Left lobe of liver (tissue), 2 donors: ENCODE measurements at places on chromosomes 7 and 10.
A peak's percentile ranks its signal among the peaks of the same experiment; 100 is the strongest.

DNA sequence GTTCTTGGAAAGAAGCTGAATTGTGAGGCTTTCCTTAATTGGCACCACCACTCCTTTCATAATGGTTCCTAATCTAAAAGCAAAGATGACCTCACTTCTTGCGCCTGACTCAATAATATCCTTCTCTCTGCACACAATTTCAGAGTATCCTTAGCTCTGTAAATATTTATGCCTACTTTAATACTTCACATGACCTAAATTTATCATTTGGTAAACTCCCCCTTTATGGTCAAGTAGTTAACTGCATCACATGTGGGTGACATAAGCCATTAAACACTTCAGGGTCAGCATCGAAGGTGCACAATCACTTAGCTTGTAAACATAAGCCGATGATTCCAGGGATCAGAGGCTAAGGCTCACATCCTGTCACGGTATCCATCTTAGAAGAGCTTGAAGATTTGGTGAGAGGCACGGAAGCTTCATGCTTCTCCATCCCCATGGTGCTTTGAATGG lies 7.3 kb upstream of the RHOBTB1 start:
- DNase-seq = no peak

DNA sequence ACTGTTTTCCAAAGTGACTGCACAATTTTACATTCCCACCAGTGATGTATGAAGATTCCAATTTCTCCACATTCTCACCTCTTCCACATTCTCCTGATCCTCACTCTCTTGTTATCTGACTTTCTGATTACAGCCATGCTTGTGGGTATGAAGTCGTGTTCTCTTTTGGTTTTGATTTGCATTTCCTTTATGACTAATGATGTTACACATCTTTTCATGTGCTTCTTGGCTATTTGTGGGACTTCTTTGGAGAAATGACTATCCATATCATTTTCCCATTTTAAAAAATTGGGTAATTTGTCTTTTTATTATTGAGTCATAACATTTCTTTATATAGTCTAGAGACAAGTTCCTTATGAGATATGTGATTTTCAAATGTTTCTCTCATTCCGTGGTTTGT lies 10.5 kb upstream of the GIMAP8 start:
- no peak for DNase-seq

GRCh38 chr10:31526681-31527080 lies 207.7 kb downstream of the ZEB1 start:
- DNase-seq = no peak

GRCh38 chr7:133572087-133572486 lies 319.2 kb downstream of the EXOC4 start:
- no peak for DNase-seq

DNA sequence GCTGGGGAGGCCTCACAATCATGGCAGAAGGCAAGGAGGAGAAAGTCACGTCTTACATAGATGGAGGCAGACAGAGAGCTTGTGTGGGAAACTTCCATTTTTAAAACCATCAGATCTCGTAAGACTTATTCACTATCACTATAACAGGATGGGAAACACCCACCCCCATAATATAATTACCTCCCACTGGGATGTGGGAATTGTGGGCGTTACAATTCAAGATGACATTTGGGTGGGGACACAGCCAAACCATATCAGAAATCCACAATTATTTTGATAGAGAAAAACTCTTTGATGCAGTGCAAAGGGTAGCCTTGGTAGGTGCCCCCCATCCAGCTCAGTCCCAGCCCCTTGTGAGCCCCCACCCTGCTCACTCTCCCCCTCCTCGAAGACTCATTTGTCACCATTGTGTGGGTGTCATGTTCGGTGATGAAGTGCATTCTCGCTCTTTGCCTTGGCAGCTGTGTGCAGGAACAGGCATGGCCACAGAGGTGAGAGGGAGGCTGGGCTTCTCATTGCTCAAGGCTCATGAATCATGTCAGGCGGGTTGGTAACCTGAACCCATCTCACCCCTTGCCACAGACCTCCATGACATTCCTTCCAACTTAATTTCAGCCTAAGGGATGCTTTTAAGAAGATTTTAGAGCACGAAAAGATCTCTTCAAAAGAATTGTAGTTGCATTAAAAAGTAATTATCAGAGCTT lies 75.9 kb downstream of the BUB3 start:
- no peak for DNase-seq

DNA sequence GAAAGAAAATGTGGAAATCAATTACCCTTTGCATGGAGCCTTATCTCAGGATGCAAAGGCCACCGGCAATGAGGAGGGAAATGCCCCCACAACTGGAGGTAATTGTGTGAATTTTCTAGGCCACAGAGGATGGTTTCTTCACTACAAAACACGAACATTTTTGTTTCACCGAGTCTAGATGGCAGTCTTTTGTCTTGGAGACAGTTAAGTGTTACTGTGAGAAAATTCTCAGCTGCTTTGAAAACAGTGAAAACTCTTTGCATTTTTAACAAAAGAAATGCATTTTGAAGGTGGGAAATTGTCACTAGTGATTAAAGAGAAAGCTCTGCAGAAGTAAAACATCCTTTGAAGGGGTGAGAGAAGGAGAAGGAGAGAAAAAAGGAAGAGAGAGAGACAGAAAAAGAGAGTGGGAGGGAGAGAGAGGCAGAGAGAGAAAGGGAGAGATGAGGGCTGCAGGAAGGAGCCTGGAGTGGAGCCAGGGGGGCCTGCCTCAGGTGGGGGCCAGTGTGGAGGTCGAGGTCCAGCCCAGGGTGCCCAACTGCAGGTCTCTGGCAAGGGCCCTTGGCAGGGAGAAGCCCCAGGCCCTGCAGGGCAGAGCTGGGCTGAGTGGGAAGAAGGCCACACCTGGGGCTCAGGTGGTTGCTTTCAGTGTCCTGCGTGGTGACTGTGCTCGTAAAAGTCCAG lies 261.4 kb downstream of the ADARB2 start:
- DNase-seq = no peak

GRCh38 chr10:60203993-60204618 lies 185.6 kb downstream of the ANK3 start:
- DNase-seq = no peak

- DNase-seq = no peak
Measured at GRCh38 chr7:76049295-76049694, 1.4 kb downstream of the MDH2 start.

DNA sequence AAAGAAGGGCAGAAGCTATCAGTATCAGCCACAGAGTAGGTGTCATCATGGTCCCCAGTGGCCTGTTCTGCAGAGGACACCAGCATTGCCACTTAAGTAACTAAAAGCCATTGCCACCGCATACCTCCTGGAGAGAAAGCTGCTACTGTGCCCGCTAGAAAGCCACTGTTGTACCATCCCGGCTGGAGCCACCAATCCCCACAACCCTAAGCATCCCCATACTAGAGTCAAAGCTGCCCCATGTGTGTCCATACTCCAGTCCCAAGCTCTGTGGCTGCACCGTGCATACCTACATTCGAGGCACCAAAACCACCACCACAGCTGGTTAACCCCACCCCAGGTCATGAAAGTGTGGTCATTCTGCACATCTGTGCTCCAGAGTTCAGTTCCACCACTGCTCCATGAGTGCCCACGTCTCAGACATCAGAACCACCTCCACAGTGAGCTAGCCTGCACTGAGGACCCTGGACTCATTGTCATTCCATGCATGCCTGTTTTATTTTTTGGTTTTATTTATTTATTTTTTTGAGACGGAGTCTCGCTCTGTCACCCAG lies 9.5 kb upstream of the SEPTIN14 start:
- no peak for DNase-seq

- DNase-seq = no peak
Measured at GRCh38 chr10:71829171-71829570, 21.9 kb downstream of the PSAP start.

GRCh38 chr10:61900829-61901792 lies at the start of gene ARID5B:
ARID5B (plus strand) TSS chr10:61901699; CDS start chr10:61901710, 11 bp downstream.
- DNase-seq = peak; percentile 66

GRCh38 chr7:106561151-106561550 lies 99.8 kb downstream of the CCDC71L start:
- no peak for DNase-seq

DNA sequence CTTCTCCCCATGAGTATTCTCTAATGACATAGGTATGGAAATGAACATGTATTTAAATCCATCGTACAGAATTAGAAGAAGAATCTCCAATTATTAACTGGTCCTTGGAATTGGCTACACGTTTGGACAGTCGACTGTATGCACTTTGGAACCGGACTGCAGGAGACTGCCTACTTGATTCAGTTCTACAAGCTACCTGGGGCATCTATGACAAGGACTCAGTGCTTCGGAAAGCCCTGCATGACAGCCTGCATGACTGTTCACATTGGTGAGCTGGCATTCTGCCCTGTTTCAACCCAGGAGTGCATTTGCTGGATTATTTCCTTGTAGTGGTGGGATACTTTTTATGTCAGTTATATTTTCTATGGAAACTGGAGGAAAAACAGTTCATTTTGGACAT lies 32.2 kb downstream of the ZRANB1 start:
- DNase-seq = no peak

DNA sequence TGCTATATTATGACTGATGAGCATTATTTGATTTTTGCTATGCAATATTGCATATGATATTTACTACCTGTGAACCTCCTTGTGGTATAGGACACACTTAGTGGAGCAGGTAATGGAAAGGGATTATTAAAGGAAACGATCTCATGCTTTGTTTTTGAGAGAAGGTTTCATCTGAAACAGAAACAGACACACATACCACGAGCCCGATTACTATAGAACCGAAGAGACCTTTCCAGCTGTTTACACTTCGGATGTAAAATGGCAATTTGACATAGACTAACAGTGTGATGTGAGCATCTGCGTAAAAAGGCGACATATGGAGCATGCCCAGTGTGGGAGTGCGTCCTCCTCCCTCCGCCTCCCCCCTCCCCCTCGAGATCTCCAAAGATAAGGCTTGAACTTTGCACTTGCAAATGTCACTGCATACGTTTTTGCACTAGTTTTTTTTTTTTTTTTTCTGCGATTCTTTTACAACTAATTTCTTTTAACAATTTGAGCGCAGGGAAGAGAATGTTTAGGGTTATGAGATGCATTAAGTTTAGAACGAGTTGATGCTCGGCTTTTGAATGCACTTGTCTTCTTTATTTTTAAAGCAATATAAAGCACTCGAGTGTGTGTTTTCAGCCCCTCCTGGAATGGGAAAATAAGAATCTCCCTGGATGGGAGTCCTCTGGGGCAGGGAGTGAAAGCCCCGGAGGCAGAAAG lies 251.0 kb downstream of the NSUN6 start:
- peak; percentile 66 for DNase-seq

GRCh38 chr7:131753620-131754222 lies 197.3 kb upstream of the PODXL start:
- no peak for DNase-seq

- DNase-seq = no peak
Measured at GRCh38 chr7:2120841-2121830, 111.6 kb downstream of the MAD1L1 start.

GRCh38 chr7:150375662-150376521 lies 3.2 kb upstream of the ZNF775 start:
- no peak for DNase-seq

DNA sequence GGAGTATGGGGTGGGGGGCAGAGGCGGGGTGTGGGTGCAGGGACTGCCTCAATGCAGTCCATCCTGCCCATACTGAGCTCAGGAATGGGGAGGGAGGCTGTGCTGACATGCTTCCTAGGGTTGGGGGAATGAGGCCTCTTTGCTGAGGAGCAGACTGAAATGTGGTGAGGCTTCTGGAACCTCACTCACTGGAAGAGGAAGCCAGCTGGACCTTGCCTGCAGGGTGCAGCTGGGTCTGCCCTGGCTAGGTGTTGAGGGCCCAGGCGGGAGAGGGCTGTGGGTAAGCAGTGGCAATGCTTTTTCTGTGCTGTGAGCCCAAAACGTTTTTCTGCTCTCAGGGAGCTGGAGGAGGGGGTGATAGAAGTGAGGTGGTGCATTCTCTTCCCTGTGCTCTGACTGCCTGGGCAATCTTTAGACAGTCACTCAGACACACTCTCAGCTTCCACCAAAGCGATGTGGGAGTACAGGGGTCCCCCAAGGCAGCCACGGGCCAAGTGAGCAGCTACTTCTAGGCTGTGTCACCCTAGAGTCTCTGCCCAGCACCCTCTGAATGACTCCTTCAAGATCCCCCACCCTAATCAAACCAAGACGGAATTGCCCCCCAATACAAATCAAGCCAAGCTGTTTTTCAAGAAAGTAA lies 41.1 kb upstream of the BMPR1A start:
- DNase-seq = no peak

GRCh38 chr7:116351966-116352365 lies 141.6 kb downstream of the TES start:
- no peak for DNase-seq

DNA sequence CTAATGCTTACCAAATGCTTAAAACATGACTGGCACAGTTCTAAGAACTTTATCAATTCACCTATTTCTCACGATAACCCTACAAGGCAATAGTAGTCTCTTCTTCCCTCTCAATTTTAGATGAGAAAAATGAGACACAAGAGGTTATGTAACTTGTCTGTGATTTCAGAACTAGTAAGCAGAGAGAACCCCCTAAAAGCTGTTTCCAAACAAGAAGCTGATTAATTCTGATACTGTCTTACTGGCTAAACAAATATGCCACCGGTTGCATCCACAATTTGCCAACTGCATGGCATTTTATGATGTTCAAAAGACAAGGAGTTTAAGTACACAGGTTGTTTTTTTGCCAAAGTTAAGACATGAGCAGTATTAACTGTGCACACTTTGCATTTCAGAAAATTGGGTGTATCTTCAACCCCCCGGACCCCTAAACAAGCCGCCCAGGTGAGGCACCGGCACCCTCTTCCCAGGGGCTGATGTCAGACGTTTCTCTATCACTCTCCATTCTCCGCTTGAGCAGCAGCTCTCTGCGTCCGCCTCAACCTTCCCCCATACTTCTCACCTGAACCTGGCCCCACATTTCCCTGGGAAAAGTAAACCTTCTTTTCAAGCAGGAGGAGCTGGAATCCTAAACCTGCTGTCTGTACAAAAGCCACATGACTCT lies 21.7 kb downstream of the RSU1 start:
- DNase-seq = no peak

DNA sequence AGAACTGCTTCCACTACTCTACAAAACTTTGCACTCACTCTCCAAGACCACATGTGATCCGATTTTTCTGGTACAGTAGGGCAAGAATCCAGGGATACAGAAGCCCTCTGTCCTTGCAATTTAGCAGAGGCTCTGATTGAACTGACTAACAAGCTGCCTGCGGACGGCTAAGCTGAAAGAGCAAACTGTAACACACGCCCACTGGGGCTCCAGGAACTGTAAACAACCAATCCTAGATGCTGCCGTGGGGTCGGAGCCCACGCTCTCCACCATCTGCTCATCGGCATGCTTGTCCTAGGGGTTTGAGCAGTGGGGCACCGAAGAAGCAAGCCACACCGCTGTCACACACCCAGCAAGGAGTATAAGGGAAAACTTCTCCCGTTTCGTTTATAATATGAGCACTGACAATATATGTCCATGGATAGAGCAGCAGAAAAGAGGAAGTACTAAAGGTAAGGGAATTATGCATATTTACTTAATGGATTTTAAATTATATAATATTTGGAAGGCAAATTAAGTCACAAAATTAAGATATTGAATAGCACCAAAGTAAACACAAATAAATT lies 634.4 kb upstream of the POT1 start:
- DNase-seq = no peak
